ENCODE measurements at places on chromosomes 1 and 21. TPM values are rescaled to one million over a fixed set of nuclear protein-coding genes. Genes with fewer than 3 reads are reported as not detected.
A peak's percentile ranks its signal among the peaks of the same experiment; 100 is the strongest.

OR6N1 gene
- total RNA-seq, result 0.77 TPM

DNA sequence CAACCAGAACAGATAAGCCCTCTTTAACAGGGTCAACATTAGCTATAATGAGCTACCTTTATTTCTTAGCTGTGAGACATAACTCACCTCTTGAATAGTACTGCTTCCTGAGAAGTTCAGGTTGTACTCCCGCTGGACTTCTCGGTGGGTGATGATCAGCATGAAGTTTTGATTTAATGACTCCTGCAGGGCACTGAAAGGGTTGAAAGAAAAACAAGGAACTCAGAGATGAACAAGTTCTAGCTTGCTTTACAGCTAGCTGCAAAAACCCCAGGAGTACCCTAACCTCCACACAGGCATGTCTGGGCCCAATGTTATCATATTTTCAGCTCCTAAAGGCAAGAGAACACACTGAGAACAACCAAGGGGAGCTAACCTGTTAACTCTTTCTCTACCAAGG, 254.4 kb downstream of the FAF1 start:
- H3K4me1 ChIP-seq, result no peaks in the 10 kb centered on the region
- no peak overlapping the region for H3K4me3 ChIP-seq
- DNase-seq, result no peak
- H3K36me3 ChIP-seq, result no peaks in the 10 kb centered on the region
- no peak overlapping the region for H3K27ac ChIP-seq

- H3K36me3 ChIP-seq, result no peaks in the 10 kb centered on the region
- no peak for DNase-seq
- peak overlapping the region; percentile 29 for H3K27ac ChIP-seq
- no peaks in the 10 kb centered on the region for H3K27me3 ChIP-seq
Observed at GRCh38 chr1:186093437-186093836, 281.6 kb downstream of the TPR start.

DNA sequence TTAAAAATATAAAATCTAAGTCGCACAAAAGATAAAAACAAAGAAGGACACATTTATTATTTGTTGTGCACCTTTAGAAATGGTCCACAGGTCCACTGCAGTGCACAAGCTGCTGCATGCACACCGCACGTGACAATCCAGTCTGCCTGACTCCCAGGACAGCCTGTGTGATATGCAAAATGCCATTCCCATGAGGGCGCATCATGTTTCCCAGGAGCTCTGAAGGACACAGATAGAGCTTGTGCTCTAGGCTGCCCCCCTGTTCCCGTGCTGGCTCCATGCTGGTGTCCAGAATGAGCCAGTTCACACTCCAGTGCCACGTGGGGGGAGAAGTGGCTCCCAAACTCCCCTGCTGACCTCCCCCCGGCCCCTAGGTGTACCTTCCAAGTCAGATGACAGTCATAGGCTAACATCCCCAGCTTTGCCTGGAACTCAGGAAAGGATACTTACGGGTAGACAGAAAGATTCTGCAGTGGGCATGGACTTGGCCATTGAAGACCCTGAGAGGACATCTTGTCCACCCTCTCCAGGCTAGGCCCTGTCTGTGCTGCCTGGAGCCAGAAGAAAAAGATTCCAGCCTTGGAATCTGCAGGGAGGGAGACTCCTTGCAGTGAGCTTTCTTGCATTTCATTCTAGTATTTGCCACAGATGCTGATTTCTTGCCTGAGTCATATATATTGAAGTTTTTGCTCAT, 26.3 kb downstream of the RAB7B start:
- no peak overlapping the region for H3K4me3 ChIP-seq
- H3K36me3 ChIP-seq, result no peaks in the 10 kb centered on the region
- no peak overlapping the region for H3K27ac ChIP-seq
- DNase-seq, result no peak
- no peaks in the 10 kb centered on the region for H3K4me1 ChIP-seq

C1orf185 gene
- total RNA-seq, result not detected
